Stimulated activated CD4-positive, alpha-beta T cell treated with anti-CD3 and anti-CD28 coated beads, Interleukin-2, amount 100 ng/mL, for 4 hours (primary cell): ENCODE measurements at places on chromosomes 5 and 9.

GRCh38 chr5:132689513-132689912 lies 15.7 kb downstream of the IL4 start:
- no peak for DNase-seq

GRCh38 chr9:83511051-83511450 lies 27.1 kb downstream of the FRMD3 start:
- DNase-seq: no peak

DNA sequence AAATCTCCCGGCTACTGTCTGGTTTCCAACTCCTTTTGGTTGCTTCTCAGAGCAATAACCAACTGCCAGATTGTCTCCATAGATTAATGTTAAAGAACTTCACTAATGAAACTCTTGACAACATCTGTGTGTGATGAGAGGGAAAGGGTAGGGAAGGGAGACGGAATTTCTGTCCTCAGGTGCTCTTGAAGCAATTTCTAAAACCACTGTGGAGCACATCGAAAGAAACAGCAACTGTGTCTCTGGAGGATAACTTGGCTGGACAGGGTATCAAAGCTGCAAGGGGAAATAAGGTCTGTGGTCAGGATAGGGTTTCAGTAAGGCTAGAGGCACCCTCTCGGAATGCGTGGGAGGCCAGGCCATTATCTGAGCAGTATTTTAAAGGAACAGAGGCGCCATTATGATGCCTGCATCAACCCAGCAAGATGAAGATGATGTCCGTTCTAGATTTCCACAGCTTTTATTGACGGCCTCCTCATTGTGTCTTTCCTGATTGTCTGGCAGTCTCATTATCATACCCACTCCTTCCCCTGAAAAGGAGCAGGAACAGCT lies 76.6 kb downstream of the RORB start:
- DNase-seq: no peak

DNA sequence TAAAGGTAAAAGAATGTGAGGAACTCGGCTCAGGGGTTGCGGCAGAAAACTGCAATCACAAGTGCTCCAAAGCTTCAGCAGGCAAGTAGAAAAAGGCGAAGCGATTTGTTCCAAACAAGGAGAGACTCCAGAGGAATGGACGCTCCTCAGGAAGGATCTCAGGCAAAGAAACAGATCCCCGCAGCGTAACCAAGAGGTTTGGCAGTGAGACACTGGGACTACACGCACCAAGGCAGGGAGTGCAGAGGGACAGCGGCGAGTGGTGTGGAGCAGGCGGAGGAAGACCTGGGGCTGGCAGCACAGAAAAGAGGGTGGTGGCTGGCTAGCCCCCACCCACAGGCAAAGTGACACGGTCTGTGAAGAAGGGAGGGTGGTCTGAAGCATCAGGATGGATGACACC lies 54.7 kb upstream of the GOLPH3 start:
- no peak for DNase-seq

DNA sequence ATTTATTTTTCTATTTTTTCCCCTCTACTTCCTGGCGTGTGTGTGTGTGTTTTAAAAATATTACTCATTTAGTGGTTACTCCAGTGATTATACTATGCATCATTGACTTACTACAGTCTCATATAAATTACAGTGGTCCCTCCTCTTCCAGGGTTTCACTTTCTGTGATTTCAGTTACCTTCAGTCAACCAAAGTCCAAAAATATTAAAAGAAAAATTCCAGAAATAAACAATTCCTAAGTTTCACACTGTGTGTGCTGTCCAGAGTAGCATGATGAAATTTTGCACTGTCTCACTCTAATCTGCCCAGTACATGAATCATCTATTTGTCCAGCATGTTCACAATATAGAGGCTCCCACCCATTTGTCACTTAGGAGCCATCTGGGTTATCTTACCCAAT lies 47.4 kb upstream of the CCDC112 start:
- DNase-seq: no peak

DNA sequence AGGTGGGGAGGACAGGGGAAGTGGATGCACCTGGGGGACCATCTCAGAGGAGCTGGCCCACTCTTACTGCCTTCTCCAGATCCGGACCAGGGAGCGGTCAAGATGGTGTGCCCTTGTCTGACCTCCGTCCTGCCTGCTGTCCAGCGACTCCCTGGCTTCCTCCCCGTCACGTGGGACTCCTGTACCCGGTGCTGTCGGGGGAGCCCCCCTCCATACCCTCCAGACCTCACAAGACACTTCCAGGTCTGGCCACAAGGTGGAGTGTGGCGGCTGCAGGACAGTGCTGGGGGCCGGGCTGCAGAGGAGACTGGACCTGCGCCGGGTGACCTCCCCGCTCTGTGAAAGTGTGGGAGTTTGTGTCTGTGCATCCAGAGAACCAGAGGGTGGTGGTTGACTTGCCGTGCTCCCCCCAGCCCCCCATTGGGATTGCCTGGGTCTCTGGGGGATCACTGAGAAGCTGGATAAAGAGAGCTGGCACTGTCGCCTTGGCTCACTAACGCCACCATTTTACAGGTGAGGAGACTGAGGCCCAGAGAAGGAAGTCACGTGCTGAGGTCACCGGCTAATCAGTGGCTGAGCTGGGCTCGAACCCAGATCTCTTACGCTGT lies 1.9 kb upstream of the CRB2 start:
- DNase-seq: peak; percentile 16

DNA sequence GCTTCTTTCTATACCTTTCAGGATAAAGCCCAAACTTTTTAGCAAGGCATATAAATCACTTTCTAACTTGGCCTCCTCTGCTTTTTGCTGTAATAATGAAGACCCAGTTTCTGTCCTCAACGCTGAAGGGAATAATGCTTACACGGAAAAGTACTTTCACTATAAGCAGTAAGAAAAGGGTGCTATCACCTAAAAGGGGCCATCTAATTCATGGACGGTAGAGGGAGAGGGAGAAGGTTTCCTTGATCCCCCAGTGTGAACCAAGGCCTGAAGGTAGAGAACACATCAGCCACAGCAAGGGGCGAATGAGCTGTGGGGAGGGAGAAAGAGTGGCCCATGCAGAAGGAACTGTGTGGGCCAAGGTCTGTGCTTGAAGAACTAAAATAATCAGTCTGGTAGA lies 417.7 kb upstream of the CLINT1 start:
- DNase-seq: no peak
